T-cell (primary cell): ENCODE measurements at places on chromosomes 2 and 18.

DNA sequence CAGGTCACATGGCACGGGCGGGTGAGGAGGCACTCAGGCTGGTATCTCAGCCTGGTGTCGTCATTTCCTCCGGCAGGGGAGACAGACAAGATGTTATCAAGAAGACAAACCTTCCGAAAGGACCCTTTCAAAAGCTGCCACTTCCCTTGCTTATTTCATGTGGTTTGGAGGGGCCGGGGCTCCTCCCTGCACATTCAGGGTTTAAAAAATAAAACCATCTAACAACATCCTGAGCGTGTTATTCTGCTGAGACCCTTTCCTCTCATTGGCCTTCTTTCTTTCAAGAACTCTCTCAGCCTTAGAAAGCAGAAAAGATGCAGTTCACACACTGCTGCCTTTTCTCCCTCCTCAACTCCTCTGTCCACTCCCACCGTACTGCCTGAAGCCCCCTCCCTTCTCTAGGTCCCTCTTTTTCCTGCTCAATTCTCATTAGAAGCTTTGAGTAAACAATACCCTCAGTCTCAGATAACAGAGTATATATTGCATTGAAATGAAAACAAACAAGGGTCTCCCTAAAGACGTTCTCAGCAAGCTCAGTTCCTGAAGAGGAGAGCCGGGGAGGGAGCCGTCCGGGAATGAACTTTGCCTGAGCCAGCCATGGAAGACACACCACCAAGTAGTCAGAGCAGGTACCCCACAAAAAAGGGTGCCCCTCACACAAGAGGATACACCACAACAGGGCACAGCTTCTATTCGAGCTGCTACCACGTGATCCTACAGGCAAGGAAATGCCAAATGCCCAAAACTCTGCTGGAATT is 9.7 kb downstream of the SMAD7 start:
- DNase-seq, result peak; percentile 83

GRCh38 chr18:36757081-36757480 is 71.7 kb downstream of the TPGS2 start:
- no peak for DNase-seq

DNA sequence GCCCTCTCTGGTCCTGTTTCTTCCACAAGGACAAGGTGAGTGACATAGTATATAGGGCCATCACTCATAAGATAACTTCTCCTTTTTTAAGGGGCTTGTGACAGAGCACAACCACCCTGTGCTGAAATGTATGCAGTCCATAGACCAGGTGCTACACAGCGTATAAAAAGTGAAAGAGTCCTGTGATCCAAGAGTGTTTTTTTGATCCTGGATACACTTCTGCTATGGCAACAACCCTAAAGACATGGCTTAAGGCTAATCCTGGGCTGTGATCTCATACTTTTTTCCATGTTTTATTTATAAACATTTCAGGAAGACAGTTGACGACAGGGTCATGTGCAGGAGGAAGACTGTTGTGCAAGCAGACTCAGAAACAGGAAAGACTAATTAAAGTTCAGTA is 400.5 kb upstream of the TCF4 start:
- no peak for DNase-seq

DNA sequence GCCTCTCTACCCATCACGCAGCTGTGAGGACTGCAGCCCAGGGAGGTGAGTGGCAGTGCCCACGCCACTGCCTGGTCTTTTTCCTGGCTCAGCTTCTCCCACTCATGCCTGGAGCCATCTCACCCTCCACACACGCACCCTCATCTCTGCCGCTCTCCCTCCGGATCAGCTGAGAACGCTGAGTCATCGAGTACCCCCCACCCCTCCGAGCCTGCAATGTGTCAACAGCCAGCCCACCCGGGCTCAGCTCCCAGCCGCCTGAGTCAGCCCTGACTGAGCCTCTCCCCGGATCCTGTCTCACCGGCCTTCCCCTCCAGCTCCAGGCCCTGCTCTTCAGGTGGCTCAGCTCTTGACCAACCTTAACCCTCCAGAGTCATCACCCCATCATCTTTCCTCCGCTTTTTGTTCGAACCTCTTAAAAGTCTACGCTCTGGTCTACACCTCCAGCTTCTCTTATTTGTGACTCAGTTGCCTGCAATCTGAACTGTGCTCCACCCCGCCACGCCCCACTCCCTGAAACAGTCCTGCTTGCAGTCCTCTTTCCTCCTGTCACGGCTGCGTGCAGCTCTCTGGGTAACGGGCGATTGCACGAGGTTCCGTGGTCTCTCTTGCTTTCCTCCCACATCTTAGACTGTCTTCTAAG is 94.4 kb upstream of the ASAP2 start:
- no peak for DNase-seq

GRCh38 chr18:74281980-74282754 is 9.6 kb downstream of the CYB5A start:
- DNase-seq, result no peak

DNA sequence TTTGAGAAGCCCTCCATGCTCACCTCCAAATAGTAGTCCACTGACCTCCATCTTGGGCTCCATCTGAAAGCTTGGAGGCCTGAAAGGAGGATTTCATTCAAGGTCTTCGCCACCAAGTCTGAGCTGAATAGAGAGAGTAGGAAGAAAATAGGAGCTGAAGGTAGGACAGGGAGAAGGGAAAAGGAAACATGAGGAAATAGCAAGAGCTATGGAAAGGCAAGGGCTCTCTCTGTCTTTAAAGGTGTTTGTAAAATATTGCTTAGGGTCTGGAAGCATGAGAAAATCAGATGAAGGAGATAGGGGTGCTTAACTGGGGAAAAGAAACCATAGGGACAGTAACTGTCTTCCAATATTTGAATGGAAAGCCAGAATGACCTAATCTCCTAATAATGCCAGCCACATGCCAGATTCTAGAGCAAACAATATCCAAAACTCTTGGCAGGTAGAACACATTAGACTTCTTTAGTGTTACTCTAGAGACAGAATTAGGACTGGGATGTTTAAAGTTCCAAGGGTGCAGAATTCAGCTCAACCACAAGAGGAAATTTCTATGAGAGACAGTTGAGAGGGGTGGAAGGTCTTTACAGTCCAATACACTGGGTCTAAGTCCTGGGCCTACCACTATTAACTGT is 67.4 kb downstream of the NAB1 start:
- DNase-seq, result no peak

DNA sequence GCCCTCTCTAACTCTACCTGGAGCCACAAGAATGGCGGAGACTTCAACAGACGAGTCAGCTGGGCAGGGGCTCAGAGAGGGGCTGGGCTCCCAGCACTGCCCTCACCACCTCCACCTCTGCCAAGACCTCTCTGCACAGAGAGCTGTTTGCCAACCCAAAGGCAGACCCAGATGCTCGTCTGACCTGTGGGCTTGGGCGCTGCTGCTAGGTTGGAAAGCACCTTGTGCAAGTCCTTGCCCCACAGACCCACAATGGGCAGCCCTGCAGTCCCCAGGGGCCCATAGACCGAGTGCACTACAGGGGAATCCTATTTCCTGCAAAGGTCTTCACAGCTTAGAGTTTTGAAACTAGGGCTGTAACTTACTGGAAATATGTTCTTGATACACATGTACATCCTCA is 13.3 kb downstream of the ACKR3 start:
- DNase-seq, result no peak

GRCh38 chr2:191262436-191262835 is 17.2 kb downstream of the MYO1B start:
- DNase-seq, result no peak

- no peak for DNase-seq
These were observed 39.8 kb downstream of the SLC66A2 start for GRCh38 chr18:79911344-79912270.
